ENCODE measurements at places on chromosomes 16 and 17. TPM values are rescaled to one million over a fixed set of nuclear protein-coding genes. Genes with fewer than 3 reads are reported as not detected.

Gene SNRNP25
- total RNA-seq = 9.0 TPM

Gene KRTAP4-12
- total RNA-seq = not detected

Gene KRTAP3-1
- not detected for total RNA-seq

Gene SCNN1G
- not detected for total RNA-seq

Gene MYH13
- total RNA-seq = not detected

Gene HASPIN
- total RNA-seq = 0.97 TPM

Gene ARHGDIG
- not detected for total RNA-seq

Gene CMC2
- total RNA-seq = 19.1 TPM

Gene GRAP
- total RNA-seq = 0.32 TPM

Gene MAF
- total RNA-seq = 23.0 TPM

Gene AIPL1
- under 0.01 TPM for total RNA-seq

Gene WFDC1
- total RNA-seq = 10.4 TPM

Gene ZNF286A
- total RNA-seq = 44.0 TPM

Gene HSPB9
- total RNA-seq = not detected

Gene ACSM2B
- not detected for total RNA-seq

Gene CTRB1
- not detected for total RNA-seq

Gene AOC2
- 1.3 TPM for total RNA-seq

Gene NPIPA8
- not detected for total RNA-seq

Gene MYH3
- total RNA-seq = 0.12 TPM

Gene FBXW10B
- total RNA-seq = 6.7 TPM

Gene STH
- total RNA-seq = not detected

Gene KRTAP1-5
- total RNA-seq = 1.5 TPM

Gene RAB26
- 0.97 TPM for total RNA-seq

Gene EMC8
- 26.0 TPM for total RNA-seq
